ENCODE measurements at places on chromosomes 7 and 10.

DNA sequence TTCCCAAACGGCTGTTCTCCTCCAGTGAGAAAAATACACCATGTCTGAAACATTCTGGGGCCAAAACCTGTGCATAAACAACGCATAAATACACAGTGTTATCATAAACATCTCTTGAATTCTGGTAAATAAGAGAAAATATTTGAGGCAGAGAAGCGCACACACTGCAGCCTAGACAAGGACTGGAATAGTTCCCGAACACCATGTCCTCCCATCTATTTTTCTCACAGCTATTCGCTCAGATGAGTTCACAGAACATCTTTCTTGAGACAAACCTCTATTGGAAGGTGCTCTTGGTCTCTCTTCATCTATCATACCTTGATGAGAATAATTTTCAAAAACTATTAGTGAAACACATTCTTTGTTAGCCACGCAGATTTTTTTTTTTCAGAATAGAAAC is 24.4 kb downstream of the ETV1 start:
- no peak for DNase-seq

GRCh38 chr10:69384320-69384719 is 32.4 kb downstream of the TACR2 start:
- no peak for DNase-seq

- DNase-seq = no peak
Measured at GRCh38 chr10:36183726-36184125, 541.6 kb upstream of the FZD8 start.

DNA sequence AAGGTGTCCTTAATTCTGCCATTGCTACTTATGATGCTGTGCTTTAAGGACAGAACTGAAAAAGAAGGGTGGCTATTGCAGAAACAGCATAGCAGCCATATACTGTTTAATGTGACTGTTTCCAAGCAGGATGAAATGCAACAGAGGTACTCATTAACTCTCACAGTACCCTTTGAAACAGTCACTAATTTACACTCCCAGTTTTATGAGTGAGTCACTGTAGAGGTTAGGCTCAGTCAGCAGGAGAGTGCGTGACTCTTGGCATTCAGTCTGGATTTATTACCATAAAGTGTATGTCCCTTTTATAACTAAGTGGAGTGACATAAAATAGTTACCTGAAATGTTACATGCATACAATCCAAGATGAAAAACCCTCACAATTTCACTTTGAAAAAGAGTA is 27.7 kb downstream of the ALDH18A1 start:
- no peak for DNase-seq

- DNase-seq = no peak
Measured at GRCh38 chr10:11875494-11876281, 52.5 kb downstream of the PROSER2 start.

- no peak for DNase-seq
Measured at GRCh38 chr7:128938544-128939074, 882 bp downstream of the IRF5 start.

- DNase-seq = no peak
Measured at GRCh38 chr7:6416516-6417145, 31.1 kb downstream of the DAGLB start.

GRCh38 chr7:353746-354325 is 63.9 kb downstream of the FOXL3 start:
- no peak for DNase-seq

DNA sequence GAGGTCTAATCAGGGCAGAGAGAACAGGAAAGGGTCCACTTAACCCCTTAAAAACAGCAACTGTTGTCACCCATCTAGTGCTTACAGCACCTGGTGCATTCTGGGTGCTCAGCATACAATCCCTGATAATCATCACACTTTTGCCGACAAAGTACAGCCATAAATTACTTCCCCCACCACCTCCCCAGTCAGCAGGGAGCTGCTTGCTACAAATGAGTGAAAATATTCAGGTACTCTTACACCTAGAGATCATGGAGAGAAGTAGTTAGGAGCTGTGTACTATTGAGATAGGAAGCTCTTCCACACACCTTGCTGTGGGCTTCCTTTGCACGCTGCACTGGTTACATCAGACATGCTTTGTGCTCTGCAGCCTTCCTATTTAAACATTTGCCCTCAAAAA is 723.5 kb upstream of the GALNT17 start:
- DNase-seq = no peak

GRCh38 chr10:103554488-103555324 is 61.2 kb downstream of the NEURL1 start:
- DNase-seq = no peak

- DNase-seq = no peak
Measured at GRCh38 chr7:25087855-25088254, 37.2 kb downstream of the CYCS start.

DNA sequence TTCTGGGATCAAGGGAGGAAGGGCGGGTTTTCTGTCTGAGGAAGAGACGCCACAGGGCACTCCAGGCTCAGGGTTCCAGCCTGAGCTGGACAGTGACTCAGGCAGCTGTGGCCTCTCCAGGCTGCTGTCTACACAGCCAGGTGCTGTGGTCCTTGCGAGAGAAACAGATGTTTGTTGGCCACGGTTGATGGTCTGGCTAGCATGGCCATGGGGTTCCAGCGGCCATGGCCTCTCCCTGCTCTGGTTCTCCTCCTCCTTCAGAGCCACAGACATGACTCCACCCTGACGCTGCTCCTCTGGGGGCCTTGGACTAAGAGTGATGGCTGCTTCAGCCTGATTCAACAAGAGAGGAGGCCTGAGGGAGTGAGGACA is 75.9 kb downstream of the AFAP1L2 start:
- no peak for DNase-seq

DNA sequence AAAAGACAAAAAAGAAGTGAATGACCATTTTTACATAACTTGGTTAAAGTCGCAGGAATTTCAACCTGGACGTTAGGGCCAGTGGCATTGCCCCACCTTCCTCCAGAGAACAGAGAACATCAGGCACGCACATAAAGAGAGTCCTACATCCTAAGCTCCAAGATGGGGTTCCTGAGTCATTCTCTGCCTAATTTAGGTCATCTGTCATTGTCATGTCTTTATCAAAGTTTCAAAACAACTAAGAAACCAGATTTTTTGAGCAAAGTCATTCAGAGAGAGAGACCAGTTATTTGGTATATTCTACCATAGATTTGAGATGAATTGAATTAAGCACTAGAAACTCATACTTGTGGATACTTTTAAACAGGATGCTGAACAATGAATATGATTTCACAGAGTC is 241.7 kb downstream of the CALN1 start:
- DNase-seq = no peak

DNA sequence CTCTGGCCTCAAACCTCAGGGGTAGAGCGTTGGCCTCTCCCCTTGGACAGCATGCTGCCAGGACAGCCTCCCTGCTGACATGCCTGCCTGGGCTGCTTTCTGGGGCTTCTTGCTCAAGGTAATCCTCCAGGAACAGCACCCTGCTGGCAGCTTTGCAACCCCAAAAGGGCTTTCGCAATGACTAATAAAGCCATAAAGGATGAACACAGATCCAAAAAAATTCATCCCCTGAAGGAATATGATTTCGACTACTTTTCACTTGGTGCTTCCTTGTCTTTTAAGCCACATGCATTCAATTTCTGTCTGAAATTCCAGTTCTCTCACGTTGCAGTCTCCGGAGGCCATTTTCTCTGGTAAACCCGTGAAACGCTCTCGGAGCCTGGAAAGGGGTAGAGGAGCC is 15.1 kb upstream of the SH3PXD2A start:
- DNase-seq = no peak

DNA sequence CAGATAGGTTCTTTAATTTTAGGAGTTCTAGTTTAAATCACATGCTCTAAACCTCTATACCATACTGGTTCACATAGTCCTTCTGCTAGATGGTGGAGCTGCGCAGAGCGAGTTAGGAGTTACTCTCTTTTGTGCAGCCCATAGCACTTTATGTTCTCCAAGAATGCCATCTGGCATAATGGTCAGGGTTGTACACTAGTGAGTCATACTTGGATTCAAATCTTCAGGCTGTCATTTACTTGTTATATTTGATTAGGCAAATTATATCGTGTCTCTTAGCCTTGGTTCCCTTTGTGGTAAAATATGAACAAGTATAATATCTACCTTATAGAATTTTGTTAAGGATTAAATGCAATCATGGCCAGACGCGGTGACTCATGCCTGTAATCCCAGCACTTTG is 1078.3 kb downstream of the NRG3 start:
- DNase-seq = no peak

DNA sequence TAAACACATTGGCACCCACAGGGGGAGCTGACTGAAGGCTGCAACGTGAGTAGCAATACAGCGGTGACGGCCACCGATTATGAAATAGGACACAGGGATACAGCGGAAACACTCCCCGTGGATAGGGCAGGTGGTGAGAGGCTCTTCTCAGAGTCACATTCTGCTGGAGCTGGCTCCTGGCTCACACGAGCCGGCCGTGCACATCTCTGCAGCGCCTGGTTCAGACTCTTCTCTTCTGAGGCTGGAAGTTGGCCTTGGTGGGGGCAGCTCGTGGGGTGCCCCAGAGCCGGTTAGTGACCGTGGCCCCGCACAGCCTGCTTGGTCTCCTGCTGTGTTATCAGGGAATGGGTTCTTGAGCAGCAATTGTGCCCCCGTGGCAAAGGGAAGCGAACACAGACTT is 61.3 kb upstream of the EN2 start:
- no peak for DNase-seq

- no peak for DNase-seq
Measured at GRCh38 chr7:18437101-18437500, 58.4 kb upstream of the HDAC9 start.

DNA sequence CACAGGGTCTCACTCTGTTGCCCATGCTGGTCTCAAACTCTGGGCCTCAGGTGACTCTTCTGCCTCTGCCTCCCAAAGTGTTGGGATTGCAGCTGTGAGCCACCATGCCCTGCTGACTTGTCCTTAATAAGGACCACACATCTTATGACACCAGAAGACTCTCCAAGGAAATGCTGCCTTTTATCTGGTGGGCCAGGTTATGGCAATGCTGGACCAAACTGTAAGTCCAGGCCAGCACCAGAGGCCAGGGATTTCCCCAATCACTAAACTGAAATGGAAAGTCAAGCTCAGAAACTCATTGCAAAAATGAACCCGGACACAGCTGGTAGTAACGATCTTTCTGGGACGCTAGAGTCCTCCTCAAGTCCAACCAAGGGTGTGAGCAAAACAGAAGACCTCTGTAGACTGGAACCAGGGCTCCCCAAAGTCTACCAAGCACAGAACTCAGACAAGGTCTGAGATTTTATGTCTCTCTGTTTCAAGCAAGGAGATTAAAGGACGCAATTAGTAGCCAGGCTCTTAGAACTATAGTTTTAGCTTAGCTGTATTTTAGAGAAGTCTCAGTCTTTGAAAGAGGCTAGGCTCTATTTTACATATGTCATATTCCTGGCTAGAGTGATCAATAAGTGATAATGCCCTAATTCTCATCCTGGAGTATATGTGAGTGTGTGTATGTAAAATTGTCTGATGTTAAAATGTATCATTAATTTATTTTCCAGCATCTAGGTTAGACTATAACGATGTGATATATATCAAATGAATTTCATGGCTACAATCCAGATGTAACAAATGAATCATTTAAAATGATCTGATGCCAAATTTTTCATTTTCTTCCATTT is 74.0 kb upstream of the ITGB1 start:
- no peak for DNase-seq

- DNase-seq = no peak
Measured at GRCh38 chr7:40186586-40186985, 51.8 kb downstream of the SUGCT start.

GRCh38 chr7:74066626-74067025 is 17.0 kb upstream of the LIMK1 start:
- no peak for DNase-seq

- no peak for DNase-seq
Measured at GRCh38 chr10:30088178-30088577, 28.8 kb upstream of the JCAD start.

GRCh38 chr10:124569623-124570470 is 108.2 kb downstream of the LHPP start:
- no peak for DNase-seq

GRCh38 chr7:99359465-99360154 is 14.9 kb upstream of the ARPC1B start:
- DNase-seq = no peak

- no peak for DNase-seq
Measured at GRCh38 chr7:13151978-13152377, 464.5 kb downstream of the ARL4A start.

DNA sequence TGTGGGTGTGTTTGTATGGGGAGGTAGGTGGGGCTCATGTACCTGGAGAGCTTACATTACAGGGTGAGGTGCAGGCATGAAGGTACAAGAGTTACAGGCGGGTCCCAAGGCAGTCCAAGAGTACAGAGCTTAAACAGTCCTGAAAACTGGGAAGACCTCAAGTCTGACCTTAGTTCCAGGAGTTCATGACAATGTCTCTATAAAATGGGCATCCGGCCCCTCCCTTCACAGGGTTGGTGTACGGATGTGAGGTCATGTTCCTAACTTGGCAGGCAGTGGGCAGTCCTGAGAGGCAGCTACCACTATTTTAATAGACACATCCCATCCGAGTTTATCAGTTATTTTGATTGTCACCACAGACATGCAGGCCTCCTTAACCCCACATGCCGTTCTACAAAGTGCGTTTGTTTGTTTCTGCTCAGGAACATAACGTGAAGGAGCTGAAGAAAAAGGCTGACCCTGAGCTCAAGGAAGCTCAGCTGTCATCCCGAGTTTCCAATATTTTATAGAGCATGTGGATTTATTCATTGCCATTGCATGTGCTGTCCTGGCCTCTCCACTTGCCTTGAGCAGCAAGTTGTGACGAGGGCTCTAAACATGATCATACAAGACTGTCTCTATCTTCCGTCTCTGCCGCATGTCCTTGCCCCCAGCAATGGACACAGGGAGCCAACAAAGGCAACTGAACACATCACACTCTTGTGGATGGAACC is 647.5 kb upstream of the IGFBP3 start:
- DNase-seq = no peak

- DNase-seq = no peak
Measured at GRCh38 chr10:805620-806305, 116.3 kb upstream of the DIP2C start.

DNA sequence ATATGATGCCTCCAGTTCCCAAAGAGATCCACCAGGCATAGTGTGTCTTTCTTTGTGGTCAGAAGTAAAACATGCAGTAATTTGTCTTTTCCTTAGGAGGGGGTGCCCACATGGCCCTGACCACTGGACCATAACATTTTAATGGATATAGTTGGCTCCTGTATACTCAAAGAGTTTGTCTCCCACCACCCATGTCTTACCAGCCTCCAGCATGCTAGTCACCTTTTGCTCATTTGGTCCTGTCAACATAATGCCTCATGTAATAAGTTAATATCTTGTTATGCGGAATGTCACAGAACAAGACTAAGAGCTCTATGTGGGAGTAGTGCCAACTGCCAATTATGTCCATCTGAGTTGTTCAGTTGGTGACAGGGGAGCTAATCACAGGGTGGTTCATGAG is 83.4 kb upstream of the IFRD1 start:
- no peak for DNase-seq

- no peak for DNase-seq
Measured at GRCh38 chr7:157944734-157945291, 608.0 kb downstream of the DNAJB6 start.

All from NCI-H2081 treated with DMSO at 0.1 percent for 48 hours (cell line).